ENCODE measurements at places on chromosomes 13 and 19.

DNA sequence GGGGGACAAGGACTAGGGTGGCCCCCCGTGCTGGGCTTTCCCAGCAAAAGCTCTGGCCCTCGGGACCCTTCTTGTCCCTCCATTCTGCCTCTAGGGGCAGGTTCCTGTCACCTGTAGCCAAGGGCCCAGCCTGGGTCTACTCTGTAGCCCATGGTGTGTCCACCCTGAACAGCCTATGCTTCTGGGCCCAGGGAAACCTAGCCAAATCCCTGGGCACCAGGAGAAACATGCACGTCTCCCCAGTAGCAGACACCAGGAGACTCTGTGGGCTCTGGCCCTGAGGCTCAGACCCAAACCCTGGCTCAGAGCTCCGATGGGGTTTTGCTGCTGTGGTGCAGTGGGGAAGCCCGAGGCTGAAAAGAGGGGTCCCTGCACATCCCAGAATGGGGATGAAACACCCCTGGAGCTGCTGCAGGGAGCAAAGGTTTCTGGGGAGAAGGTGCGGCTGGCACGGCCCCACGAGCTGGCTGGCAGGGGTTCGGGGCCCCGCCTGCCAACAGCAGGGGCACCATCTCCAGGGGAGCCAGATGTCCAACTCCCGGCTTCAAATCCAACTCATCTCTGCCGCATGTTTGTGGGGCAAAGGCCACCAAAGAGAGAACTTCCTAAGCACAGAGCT, 18.2 kb downstream of the CEBPG start:
- no peak overlapping the region for H3K4me3 ChIP-seq
- peaks cover 12% of the 10 kb centered on the region for H3K36me3 ChIP-seq
- peaks cover 73% of the 10 kb centered on the region for H3K4me1 ChIP-seq
- no peaks in the 10 kb centered on the region for H3K27me3 ChIP-seq
- no peak for DNase-seq

DNA sequence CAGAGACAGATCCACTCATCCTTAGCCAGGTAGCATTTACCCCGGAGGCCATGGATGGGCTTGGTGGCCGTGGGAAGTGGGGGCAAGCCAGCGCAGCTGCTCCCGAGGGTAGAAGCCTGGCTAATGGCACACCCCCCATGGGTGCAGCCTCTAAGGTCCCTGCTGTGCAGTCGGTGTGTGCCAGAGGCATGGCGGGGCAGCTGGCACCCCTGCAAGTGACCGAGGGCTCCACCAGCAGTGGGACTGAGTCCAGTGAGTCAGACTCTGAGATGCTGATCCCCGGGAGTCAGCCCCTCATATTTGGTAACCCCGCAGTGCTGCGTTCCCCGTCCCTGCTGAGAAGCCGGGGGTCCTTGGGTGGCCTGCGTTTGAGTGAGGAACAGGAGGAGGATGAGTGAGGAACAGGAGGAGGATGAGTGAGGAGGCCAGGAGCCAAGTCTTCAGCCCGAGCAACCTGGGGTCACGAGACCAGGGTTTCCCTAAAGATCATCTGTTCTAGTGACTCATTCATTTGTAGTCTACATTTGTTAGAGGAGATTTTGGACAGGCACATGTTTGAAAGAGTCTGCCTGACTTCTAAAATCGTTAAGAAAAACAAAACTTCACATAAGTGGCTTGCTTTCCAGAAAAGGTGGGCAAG, 180.7 kb downstream of the STK24 start:
- H3K27me3 ChIP-seq = no peaks in the 10 kb centered on the region
- peaks cover 24% of the 10 kb centered on the region for H3K36me3 ChIP-seq
- DNase-seq = no peak
- H3K4me3 ChIP-seq = no peak overlapping the region
- H3K4me1 ChIP-seq = no peaks in the 10 kb centered on the region

GRCh38 chr19:52943884-52944643, 18.6 kb downstream of the ZNF816 start:
- H3K4me3 ChIP-seq = no peak overlapping the region
- no peaks in the 10 kb centered on the region for H3K36me3 ChIP-seq
- H3K27ac ChIP-seq = peak overlapping the region; percentile 85
- H3K4me1 ChIP-seq = peaks cover 6% of the 10 kb centered on the region
- no peaks in the 10 kb centered on the region for H3K27me3 ChIP-seq

- H3K36me3 ChIP-seq = no peaks in the 10 kb centered on the region
- no peak overlapping the region for H3K27ac ChIP-seq
- DNase-seq = no peak
These were observed 24.2 kb upstream of the C1QTNF9B start for GRCh38 chr13:23921451-23921888.

DNA sequence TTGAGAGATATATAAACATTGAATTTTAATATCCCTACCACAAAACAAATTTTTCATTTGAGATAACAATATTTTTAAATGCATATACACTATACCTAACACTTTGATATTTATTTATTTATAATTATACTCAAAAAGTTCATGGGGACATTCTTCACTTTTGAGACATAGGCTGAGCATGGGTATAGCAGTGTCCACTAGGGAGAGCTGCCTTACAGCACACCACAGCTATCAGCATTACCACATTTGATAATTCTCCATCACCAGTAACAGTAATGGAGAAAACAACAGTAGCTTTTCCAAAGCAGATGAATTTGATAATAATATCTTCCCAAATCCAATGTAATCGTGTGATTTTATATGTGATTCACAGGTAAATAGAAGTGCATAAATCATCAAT, 626.1 kb downstream of the DACH1 start:
- no peak for DNase-seq
- no peaks in the 10 kb centered on the region for H3K36me3 ChIP-seq
- no peak overlapping the region for H3K27ac ChIP-seq
- no peaks in the 10 kb centered on the region for H3K27me3 ChIP-seq
- no peak overlapping the region for H3K4me3 ChIP-seq
- H3K4me1 ChIP-seq = no peaks in the 10 kb centered on the region

DNA sequence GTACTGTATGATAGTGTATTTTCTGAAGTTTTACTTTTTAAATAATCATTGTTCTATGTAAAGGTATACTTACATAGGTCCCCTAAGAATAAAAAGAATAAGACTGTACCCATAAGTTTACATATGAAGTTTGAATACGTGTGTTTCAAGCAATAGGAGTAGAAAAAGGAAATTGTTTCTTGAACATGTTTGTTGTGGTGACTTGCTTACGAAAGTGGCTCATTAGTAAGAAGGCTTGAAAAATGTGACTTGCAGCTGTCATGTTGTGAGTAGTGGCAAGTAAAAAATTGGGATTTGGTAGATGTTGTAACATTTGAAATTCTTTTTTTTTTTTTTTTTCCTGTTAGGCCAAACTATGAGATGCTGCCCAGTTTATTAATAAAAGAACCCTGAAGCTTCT, 203.3 kb downstream of the LMO7 start:
- no peak for DNase-seq
- peaks cover 46% of the 10 kb centered on the region for H3K36me3 ChIP-seq
- H3K27me3 ChIP-seq = no peaks in the 10 kb centered on the region
- H3K4me1 ChIP-seq = no peaks in the 10 kb centered on the region
- no peak overlapping the region for H3K4me3 ChIP-seq

- no peaks in the 10 kb centered on the region for H3K27me3 ChIP-seq
- peaks cover 93% of the 10 kb centered on the region for H3K36me3 ChIP-seq
- peaks cover 30% of the 10 kb centered on the region for H3K4me1 ChIP-seq
- H3K4me3 ChIP-seq = no peak overlapping the region
- DNase-seq = no peak
- no peak overlapping the region for H3K27ac ChIP-seq
These were observed 9.4 kb downstream of the ITPKC start for GRCh38 chr19:40726279-40726678.

DNA sequence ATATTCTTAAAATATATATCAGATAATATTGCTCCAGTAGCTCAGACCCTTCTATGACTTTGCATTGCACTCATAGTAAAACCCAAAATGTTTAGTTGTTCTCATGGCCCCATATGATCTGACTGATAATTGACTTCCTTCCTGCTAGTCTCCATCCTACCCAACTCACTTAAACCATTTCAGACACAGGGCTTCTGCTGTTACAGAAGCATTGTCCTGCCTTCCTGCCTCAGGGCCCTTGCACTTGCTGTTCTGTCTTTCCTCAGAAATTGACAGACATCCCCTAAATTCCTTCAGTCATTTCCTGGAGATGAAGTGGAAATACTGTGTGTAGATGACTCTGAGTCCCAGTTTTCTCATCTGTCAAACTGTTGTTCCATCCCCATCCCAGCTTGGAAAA, 19.7 kb downstream of the FBXL12 start:
- H3K36me3 ChIP-seq = no peaks in the 10 kb centered on the region
- no peak for DNase-seq
- no peaks in the 10 kb centered on the region for H3K4me1 ChIP-seq
- H3K27ac ChIP-seq = no peak overlapping the region
- no peak overlapping the region for H3K4me3 ChIP-seq
- no peaks in the 10 kb centered on the region for H3K27me3 ChIP-seq

DNA sequence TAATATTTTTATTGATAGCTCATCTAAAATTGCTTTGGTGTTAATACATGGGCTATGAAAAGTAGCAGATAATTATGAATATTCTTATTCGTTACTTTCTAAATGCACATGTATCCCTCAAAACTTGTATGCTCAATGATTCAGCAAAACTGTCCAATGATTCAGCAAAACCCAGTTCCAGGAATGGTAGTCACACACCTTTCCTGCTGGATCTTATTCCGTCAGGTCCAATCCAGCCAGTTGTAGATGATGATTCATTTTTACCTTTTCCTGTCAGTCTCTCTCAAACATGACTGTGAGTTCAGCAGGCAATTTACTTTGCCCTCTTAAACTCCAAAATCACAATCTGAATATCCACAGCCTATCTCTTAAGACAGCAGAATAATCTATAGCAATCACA, 1082.6 kb downstream of the EFNB2 start:
- H3K4me1 ChIP-seq = no peaks in the 10 kb centered on the region
- H3K27me3 ChIP-seq = no peaks in the 10 kb centered on the region
- no peak for DNase-seq
- no peak overlapping the region for H3K27ac ChIP-seq
- no peak overlapping the region for H3K4me3 ChIP-seq

DNA sequence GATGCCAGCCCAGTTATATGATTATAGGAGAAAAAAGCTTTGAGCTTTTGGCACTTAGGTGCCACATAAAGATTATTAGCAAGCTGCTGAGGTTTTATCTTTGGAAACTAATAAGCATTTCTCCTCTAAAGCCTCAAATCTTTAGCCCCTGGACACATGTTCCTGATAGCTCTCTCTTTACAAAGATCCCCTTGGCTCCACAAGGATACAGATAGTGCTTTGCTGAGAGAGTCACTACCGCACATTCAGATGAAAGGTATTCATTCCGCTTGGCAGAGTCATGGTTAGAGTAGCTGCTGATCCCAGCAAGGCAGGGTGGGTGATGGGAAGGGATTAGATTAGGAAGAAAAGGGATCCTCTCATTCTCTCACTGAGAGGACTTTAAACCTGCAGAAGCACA, 28.2 kb upstream of the PSG7 start:
- H3K4me1 ChIP-seq = no peaks in the 10 kb centered on the region
- DNase-seq = no peak
- H3K36me3 ChIP-seq = no peaks in the 10 kb centered on the region
- H3K4me3 ChIP-seq = no peak overlapping the region

- H3K27me3 ChIP-seq = no peaks in the 10 kb centered on the region
- no peak overlapping the region for H3K27ac ChIP-seq
- H3K4me3 ChIP-seq = no peak overlapping the region
- H3K36me3 ChIP-seq = no peaks in the 10 kb centered on the region
These were observed 2549.4 kb downstream of the PCDH9 start for GRCh38 chr13:64680739-64681138.

GRCh38 chr19:19487077-19487949, 28.0 kb downstream of the TSSK6 start:
- H3K27me3 ChIP-seq = no peaks in the 10 kb centered on the region
- no peak for DNase-seq
- H3K4me3 ChIP-seq = no peak overlapping the region

DNA sequence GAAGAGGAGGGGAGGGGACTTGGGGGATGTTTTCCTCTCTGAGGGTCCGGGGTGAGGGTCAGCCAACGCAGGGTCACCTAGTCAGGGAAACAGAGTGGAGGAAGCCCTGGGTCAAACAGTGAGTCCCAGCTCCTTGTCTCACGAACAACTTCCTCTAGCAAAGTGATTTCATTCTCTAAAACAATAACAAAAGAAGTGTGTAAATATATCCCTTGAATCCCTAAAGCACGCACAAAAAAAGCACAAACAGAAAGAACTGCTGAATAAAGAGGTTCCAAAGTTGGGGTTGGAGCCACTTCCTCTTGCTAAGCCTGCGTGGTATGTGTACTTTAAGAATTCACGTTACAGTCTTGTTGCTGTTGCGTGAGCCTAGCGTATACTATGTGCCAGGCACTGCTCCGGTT, 1.5 kb upstream of the C5AR2 start:
- peak overlapping the region; percentile 70 for H3K27ac ChIP-seq
- H3K4me3 ChIP-seq = no peak overlapping the region
- H3K36me3 ChIP-seq = no peaks in the 10 kb centered on the region
- no peaks in the 10 kb centered on the region for H3K27me3 ChIP-seq
- no peak for DNase-seq
- no peaks in the 10 kb centered on the region for H3K4me1 ChIP-seq

DNA sequence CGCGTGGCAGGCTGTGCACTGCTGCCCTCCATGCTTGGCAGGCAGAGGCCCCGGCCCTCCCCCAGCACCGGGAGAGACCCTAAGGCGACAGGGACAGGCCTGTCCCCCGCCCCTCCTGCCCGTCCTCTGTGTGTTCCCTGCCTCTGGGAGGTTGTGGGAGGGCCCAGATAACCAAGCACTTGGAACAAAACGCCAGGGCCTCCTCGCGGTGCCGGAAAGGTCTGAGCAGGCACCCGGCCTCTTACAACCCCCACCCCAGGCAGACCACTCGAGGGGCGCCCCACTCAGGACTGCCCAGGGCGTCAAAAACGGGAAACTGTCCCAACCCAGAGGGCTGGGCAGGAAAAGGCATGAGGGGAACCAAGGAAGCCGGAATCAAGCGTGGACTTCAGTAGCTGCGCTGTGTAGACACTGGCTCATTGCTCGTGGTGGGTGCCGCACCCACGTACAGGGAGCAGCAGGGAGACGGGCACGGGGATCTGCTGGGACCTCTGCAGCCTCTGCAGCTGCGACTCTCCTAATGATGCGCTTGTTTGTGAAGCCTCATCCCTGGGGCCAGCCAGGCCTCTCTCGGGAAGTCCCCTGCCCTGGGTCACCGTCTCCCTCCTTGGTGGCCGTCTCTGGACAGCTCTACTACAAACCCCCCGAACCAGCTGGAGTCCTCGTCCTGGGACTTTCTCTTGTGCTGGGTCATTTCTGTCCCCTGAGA, 20.0 kb downstream of the GNA11 start:
- DNase-seq = no peak
- H3K27me3 ChIP-seq = no peaks in the 10 kb centered on the region
- H3K4me1 ChIP-seq = no peaks in the 10 kb centered on the region
- H3K27ac ChIP-seq = no peak overlapping the region
- peaks cover 21% of the 10 kb centered on the region for H3K36me3 ChIP-seq

DNA sequence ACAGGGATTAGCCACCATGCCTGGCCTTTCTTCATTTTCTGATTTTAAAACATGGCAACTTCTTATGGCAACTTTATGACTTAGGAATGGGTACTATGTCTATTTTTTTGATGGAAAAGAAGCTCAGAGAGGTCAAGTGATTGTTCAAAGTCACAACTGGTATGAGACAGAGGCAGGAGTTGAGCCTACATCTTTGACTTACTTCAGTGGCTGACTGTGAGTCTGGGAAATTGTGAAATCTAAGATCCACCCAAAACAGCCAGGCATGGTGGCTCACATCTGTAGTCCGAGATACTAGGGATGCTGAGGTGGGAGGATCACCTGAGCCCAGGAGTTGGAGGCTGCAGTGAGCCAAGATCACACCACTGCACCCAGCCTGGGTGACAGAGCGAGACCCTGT, 2.4 kb upstream of the ACTL9 start:
- no peak overlapping the region for H3K27ac ChIP-seq
- no peaks in the 10 kb centered on the region for H3K36me3 ChIP-seq
- H3K27me3 ChIP-seq = peaks cover 12% of the 10 kb centered on the region
- H3K4me1 ChIP-seq = no peaks in the 10 kb centered on the region
